ENCODE measurements at places on chromosomes 7 and 10. TPM values are rescaled to one million over a fixed set of nuclear protein-coding genes. Genes with fewer than 3 reads are reported as not detected.

DNA sequence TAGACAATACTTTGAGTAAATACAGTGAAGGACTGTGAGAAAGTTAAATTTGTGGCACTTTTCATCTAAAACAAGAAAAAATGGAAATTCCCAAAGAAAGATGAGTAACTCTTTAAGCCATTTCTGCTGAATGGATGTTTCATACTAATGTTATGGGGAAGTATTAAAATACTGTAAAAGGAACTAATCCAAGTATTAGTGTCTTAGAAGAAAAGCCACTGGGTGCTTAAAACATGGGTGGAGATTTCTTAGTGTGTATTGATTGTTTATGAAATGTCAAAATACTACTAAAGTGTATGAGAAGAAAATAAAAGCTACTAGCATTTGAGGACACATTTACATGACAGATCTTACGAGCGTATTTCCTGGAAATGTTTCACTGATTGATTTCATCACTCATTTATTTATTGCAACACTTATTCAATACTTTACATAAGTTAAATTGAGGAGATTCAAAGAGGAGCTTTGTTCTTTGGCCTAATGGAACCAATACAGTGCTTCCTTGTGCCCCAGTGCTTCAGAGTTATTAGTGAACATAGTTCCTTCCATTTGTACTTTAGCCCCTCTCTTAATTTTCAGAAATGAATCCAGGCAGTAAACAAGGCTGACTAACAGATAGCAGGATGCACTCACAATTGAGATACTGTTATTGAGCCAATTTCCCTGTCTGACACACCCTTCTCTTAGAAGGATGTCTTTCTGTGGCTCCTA lies 155.5 kb upstream of the AHR start:
- DNase-seq = no peak

- no peak for DNase-seq
These were observed 136.6 kb downstream of the IQUB start for GRCh38 chr7:123397746-123398338.

DNA sequence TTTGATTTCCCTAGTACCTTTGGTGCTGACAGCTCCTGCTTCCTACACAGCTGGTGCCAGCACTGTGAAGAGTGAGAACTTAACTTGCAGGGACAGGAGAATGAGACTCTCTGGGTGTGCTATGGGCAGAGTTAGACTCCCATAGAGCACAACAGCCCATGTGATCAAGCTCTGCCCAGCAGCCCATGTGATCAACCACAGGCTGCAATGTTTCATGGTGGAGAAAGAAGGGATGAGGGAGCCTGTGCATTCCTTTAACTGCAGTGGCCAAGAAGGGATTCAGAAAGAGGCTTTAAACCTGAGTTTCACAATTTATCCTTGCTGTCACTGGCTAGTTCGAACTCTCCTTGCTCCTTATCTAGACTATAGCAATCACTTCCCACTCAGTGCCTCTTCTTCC lies 10.0 kb upstream of the MEST start:
- DNase-seq = no peak

DNA sequence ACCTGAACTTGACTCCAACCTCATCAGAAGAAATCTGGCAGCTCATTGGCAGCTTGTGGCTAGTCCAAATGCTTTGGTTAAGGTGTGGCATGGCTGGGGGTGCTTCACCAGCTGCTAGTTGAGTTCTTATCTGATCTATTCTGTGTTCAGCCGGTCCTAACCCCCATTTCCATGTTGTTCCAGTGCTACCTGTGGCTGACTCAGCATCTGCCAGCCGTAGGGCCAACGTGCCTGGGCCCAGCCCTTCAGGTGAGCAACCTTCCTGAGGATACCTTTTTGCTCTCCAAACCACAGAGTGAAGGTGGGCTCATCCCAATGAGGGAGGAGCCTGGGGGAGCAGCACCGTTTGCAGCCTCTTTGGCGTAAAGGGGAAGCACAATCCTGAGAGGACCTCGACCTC lies 46.8 kb upstream of the C10orf120 start:
- DNase-seq = no peak

DNA sequence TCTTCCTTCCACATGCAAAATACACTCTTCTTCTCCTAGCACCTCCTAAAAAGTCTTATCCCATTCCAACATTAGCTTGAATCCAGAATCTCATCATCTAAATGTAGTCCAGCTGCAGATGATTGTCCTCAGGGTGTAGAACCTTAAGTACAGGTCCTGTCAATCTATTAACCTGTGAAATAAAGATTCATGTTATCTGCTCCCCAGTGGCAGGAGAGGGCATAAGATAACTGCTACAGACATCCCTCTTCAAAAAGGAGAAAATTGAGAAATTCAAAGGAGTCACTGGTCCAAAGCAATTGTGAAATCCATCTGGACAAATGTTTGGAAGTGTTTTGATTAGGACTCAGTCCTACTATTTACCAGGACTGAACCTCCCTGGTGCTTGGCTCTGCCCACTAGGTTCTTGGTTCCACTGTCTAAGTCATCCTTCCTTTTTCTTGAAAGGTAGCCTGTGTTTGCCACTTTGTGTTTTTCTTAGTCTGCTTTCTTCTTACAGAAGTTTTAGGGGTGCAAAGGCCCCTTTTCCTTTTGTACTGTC lies 96.2 kb downstream of the ADD3 start:
- DNase-seq = no peak

DNA sequence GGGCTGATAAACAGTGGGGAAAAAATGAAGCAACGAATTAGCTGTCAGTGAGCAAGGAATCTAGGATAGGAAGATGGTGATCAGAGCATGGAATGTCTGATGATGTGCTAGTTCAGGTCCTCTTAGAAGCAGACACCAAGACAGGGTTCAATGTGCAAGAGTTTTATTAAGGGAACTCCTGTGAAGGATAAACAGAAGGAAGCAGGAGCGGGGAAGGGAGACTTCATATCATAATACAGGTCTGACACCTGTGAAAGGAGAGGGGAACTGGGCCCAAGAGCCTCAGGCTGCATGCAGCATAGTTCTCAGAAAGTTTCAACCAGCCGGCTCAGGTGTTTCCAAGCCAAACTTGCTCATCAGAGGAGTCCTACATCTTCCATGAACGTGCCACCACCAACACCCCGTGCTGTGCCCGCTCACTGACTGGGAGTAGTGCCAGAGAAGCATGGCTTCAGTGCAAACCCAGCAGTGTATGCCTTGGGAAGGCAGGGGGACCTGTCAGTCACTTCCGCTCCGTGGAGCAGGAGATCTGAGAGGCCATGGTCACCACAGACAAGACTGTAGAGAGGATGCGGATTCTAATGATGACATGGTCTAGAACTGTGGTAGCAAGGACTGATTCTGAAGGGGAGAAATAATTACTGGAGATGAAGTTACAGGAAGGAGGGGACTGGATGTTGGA lies 45.8 kb downstream of the ZNF800 start:
- no peak for DNase-seq

DNA sequence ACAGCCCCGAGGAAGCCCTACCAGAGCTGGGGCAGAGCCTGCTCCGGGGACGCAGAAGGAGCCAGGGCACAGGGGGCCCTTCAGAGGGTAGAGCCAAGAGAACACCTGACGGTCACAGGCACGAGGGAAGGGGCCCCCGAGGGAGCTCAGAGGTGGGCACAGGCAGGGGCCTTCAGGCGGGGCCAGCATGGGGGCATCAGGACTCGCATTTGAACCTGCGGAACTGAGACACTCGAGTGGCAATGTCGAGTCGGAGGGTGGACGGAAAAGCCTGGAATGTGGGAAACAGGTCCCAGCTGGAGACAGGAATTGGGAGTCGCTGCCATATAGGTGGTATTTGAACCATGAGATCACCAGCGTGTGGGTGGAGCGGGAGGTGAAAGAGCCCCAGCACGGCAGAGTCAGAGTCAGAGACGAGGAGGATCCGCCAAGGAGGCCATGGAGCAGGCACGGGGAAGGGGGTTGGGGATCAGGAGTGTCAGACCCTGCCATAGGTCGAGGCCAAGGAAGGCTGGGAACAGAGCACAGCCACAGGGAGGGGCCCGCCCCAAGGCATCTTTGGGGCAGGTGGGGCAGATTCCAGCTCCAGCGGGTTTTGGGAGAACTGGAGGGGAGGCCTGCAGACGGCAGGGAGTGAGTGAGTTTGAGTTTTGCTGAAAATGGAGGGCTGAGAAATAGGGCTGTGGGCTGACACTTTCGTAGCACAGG lies 13.8 kb downstream of the STK32C start:
- no peak for DNase-seq

GRCh38 chr10:124349996-124350280 lies 68.8 kb downstream of the OAT start:
- no peak for DNase-seq

Gene NPTX2
- 0.26 TPM for polyA plus RNA-seq

Gene DPP6
- 6.9 TPM for polyA plus RNA-seq
